ENCODE measurements at places on chromosomes 2 and 18. TPM values are rescaled to one million over a fixed set of nuclear protein-coding genes. Genes with fewer than 3 reads are reported as not detected.

GRCh38 chr18:6414118-6414722 is 491 bp downstream of the L3MBTL4 start:
- H3K27ac ChIP-seq: peak overlapping the region; percentile 89
- no peaks in the 10 kb centered on the region for H3K27me3 ChIP-seq
- DNase-seq: peak; percentile 75
- H3K4me3 ChIP-seq: peak overlapping the region; percentile 97
- H3K4me1 ChIP-seq: peaks cover 28% of the 10 kb centered on the region

DNA sequence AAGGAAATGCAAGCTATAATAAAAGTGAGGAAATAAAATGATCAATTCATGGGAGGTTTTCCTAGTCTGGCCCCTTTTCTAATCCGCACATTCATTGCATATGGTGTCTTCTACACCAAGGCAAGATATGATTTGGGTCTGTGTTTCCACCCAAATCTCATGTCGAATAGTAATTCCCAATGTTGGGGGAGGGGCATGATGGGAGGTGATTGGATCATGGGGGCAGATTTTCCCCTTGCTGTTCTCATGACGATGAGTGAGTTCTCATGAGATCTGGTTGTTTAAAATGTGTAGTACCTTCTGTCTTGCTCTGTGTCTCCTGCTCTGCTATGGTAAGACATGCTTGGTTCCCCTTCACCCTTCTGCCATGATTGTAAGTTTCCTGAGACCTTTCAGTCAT is 315.4 kb downstream of the CYRIA start:
- no peaks in the 10 kb centered on the region for H3K27me3 ChIP-seq
- no peak overlapping the region for H3K27ac ChIP-seq
- no peak overlapping the region for H3K4me3 ChIP-seq

DNA sequence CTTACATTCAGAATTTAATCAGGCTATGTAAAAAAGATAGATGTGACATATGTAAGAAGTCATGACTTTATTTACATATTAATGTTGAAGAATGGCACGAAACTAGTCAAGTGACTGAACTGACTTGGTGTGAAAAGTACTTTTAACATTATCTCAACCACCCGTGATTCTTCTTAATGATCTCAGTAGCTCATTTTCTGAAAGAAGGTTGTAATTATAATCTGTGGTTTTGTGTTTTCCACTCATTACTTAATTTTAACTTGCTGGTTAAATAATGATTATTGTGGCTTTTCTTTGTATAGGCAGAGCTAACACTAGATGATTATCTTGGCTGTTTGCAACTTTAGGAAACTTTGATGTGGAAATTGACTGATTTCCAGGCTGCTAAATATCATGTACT is 18.5 kb downstream of the KCNJ13 start:
- no peak overlapping the region for H3K4me3 ChIP-seq
- no peak for DNase-seq
- H3K4me1 ChIP-seq: no peaks in the 10 kb centered on the region
- H3K27me3 ChIP-seq: no peaks in the 10 kb centered on the region

Gene AMER3
- total RNA-seq: not detected

DNA sequence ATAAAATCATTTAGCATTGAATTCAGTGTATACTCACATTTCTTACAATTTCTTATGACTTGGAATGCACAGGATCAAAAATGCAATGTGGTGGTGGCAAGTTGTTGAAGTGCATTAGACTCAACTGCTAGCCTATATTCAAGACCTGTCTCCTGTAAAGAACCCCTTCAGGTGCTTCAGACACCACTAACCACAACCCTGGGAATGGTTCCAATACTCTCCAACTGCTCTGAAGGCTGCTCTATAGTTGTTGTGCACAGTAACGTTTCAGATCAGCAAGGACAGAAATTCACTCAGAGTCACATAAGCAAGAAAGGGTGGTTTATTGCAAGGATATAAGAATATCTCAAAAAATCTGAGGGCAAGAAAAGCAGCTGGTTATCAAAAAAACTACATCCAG is 6.5 kb downstream of the GKN1 start:
- no peaks in the 10 kb centered on the region for H3K4me1 ChIP-seq
- DNase-seq: no peak
- no peaks in the 10 kb centered on the region for H3K36me3 ChIP-seq
- no peak overlapping the region for H3K27ac ChIP-seq
- H3K4me3 ChIP-seq: no peak overlapping the region
- H3K27me3 ChIP-seq: no peaks in the 10 kb centered on the region

Measured in SJSA1 (cell line).